ENCODE measurements at places on chromosomes 4 and X.

- no peak for DNase-seq
Observed at GRCh38 chrX:112941209-112941837, 100.7 kb upstream of the AMOT start.

DNA sequence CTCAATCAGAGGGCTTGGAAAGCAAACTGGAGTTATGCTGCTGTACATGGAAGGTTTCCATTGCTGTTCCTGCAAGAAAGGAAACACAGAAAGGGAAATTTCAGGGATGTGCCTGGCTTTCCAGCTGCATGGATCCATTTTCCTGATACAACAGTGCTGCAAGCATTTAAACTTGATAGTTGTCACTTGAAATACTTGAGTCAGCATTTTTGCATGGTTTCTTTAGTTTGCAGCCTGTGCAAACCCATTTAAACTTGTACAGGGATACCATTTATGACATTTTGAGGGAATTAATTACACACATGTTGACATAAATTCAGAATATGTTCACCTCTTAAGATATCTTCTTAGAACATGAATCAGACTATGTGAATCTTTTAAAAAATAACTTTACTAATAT is 131.1 kb upstream of the RASGEF1B start:
- DNase-seq, result no peak

DNA sequence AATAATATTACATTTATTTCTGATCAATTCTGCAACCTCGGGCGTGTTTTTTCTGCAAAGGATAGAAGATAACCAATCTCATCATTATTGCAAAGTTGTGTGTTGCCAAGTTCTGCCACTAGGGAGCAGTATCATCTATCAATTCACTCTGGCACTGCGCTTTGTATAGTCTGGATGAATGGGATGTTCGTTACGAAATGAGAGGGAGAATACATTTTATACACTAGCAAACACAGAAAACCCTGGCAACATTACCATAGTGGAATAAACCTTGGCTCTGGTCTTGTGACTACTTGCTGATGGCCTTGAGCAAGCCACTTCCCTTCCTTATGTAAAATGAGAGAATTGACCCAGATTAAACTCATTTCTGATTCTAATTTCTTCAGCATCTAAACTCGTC is 97.5 kb upstream of the ZNF518B start:
- DNase-seq, result no peak

DNA sequence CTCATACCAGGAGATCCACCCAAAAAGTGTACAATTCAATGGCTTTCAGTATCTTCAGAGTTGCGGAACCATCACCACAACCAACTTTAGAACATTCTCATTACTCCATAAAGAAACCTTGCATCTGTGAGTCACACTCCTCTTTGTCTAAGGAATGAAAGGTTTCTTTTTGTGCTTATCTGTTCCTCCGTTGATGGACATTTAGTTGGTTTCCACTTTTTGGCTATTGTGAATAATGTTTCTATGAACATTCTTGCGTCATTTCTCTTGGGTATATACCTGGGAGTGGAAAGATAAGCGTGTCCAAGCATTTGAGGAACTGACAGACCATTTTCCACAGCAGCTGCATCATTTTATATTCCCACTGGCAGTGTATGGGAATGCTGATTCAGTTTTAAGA is 10.6 kb downstream of the FAM184B start:
- no peak for DNase-seq

DNA sequence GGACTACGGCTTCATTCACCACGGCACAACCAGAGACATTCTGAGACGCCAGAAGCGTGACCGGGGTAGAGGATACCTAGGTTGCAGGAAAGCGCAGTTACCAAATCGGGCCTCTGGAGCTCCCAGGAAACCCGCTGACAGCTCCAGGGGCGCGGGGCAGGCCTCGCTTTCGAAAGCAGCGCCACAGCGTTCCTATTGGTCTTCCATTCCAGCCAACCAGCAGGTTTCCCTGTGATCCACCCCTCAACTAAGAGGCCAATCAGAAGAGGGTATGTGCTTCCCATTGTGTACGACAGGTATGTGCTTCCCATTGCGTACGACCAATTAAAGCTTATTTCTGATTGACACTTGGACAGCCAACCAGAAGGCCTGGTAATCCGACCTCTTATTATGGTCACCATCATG is 14.9 kb downstream of the SNX12 start:
- no peak for DNase-seq

- DNase-seq, result no peak
Observed at GRCh38 chr4:119671205-119671604, 42.6 kb upstream of the PDE5A start.

Measured in left renal pelvis (tissue), 4 donors.